ENCODE measurements at places on chromosomes 11 and 22.

GRCh38 chr11:128933481-128934178, 9.0 kb downstream of the TP53AIP1 start:
- DNase-seq: no peak

- no peak for DNase-seq
Measured at GRCh38 chr11:1504138-1504537, 17.6 kb upstream of the MOB2 start.

DNA sequence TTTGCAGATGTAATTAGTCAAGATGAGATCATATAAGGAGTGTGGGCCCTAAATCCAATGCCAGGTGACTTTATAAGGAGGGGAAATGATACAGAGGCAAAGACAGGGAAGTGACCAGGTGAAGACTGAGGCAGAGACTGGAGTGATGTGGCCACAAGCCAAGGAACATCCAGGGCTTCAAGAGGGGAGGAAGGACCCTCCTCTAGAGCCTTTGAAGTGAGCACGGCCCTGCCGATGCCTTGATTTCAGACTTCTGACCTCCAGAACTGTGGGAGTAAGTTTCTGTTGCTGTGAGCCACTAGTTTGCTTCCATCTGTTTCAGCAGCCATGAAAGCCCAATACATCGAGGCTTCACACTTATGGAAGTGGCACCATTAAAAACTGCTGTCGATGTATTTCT, 78.7 kb downstream of the SHANK2 start:
- DNase-seq: no peak

DNA sequence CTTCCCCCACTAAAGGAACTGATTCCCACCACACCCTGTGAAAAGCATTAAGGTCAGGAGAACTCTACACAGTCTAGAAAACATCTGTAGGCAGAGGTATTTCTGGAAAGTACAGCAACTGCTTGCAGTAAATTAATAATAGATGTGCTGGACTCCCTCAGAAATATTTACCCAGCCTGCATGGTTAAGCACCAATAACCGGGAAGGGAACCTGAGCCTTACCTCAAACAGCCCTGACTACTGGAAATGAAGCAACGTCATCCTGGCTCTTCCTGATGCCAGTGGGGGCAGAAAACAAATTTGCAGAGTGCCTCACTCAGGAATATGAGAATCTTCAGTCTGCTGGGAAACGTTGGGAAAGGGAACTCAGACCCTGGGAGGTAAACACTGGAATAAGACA, 318.1 kb downstream of the TENM4 start:
- no peak for DNase-seq

DNA sequence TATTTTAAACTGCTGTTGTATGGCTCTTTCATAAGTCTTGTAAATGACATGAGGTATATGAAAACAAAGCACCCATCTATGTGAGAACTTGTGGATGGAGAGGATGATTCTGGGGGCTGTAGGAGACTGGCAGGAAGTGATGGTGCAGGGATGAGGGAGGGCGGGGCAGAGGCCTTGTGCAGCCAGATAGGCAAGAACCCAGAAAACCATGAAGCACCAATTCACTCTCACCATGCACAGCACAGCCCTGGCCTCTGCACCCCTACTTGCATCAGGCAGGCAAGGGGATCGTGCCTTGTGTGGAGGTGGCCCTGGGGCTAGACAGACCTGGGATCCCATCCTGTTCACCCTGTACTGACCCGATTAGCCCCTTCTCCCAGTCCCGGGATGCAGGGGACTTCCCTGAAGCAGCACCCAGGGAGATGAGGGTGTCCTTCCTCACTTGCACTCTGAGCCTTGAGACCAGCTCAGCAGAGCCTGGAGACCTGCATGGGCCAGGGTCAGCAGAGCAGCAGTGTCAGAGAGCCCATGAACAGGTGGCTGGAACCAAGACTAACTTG, 85.5 kb downstream of the MORC2 start:
- no peak for DNase-seq

GRCh38 chr11:126696982-126697381, 303.6 kb downstream of the KIRREL3 start:
- DNase-seq: no peak

DNA sequence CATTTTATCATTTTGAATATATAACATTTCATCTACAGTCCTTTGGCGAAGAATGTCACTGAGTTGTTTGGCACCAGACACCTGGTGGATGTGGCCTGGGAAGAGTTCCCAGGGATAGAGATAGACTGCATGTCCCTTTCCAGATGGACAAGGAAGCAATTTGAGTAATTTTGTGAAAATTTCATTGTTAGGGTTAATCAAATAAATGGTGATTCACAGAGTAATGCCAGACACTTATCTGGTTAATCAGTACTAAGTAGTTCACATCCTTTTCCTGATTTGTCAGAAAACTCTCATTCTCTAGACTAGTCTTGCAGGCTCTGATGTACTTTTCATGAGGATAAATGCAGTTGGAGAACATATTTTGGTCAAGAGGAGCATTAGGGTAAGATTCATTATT, 41.6 kb downstream of the NAALAD2 start:
- no peak for DNase-seq

DNA sequence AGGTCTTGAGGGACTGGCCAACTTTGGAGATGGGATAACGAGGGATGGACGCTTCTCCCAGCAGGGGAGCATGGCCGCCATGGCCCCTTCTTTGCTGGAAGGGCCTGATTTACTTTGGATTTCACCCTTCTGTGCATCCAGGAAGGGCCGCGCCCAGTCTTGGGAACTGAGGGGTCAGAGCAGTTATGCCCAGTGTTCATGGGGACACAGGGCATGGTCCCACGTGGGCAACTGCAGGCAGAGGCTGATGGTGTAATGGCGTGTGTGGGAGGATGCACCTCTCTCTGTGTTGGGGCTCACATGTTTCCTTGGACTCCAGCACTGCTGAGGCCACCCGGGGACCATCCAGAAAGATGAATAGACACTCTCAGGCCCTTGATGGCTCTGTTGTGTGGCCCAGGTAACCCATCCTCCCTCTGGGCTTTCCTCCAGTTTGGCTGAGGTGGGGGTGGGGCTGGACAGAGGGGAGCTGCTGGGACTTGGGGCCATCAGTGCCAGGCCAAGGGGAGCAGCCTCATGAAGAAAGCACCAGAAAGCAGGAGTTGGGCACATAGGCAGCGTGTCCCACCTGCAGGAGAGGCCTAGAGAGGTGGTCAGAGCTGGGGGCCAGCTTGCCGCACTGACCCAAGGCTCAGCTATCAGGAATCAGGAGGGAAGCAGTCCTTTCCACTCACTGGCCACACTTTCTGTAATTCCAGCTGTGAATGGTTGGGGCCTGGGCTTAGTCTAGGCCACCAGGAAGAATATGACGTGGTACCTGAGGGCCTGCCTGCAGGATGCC, 1033.9 kb downstream of the TBC1D22A start:
- DNase-seq: no peak

DNA sequence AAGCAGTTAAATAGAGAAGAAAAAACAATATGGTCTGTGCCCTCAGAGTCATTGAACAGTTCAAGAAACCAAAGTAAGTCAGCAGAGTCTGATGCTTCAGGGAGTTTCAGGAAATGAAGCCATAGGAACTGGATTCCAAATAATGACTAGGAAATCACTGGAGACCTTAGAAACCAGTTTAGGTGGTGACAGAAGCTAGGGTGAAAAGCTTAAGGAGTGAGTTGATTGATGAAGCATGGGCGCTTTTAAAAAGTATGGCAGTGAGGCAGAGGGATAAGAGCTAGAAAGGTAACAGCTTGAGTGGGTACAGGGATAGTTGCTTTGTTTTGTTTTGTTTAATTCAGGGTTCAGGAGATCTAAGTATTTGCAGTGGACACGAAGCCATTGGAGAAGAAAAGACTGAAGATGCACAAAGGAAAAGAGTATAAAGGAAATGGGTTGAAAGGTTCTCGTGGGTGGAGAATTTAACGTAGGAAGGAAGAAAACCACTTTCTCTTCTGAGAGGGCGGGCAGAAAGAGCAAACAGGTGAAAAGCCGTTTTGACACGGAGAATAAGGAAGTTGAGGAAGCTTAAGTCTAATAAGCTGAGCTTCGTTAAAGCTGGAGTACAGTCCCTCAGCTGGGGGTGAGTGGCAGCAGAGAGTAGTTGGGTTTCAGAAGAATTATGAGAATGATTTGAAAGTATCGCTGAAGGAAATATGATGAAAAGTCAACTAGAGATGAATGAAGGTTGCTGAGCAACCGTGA, 14.8 kb downstream of the SGSM3 start:
- no peak for DNase-seq

DNA sequence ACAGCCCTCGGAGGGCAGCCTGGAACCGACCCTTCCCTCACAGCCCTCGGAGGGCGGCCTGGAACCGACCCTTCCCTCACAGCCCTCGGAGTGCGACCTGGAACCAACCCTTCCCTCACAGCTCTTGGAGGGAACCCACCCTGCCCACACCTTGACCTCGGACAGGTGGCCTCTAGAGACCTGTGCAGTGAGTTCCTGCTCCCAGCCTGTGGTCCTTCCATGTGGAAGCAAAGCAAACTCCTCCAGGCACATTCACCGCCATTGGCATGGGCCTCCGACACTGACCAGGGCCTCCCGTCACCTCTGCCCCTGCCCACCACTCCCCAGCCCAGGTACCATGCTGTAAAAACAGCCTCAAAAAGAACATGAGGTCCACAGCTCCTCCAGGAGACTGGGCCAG, 272.1 kb downstream of the BRD1 start:
- no peak for DNase-seq

DNA sequence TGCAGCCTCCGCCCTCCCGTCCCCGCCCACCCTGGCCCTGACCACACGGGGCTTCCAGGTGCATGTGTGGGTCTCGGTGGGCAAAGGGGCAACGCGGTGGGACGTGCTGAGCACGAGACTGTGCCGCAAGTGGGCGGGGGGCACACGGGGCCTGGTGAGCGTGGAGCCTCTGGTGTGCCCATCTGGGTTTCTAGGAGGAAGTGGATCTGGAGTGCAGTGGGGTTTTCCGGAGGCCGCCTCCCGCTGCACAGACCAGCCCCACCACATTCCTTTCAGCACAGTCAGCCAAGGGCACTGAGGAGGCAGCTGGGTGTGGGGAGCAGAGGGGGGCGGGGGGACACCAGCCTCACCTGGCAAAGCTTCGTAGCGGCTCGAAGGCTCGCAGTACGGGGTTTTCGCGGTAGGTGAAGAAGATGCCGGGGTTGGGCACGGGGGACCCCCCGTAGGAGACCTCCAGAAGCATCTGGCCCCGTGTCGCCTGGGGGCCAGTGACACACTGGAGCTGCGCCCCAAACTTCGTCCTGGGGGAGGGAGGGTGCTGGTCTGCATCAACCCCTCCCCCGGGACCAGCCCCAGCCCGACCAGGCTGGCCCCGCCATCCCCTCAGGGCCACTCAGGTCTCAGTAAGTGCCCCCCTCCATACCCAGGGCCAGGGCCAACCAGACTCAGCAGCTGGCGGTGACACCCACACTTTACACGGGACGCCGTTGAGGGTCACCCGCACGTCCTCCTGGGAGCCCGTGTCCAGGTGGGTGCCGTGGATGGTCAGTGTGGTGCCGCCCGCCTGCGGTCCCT, 12.4 kb upstream of the MAPK11 start:
- DNase-seq: no peak

- DNase-seq: no peak
Measured at GRCh38 chr11:106032861-106033260, 10.8 kb upstream of the MSANTD4 start.

DNA sequence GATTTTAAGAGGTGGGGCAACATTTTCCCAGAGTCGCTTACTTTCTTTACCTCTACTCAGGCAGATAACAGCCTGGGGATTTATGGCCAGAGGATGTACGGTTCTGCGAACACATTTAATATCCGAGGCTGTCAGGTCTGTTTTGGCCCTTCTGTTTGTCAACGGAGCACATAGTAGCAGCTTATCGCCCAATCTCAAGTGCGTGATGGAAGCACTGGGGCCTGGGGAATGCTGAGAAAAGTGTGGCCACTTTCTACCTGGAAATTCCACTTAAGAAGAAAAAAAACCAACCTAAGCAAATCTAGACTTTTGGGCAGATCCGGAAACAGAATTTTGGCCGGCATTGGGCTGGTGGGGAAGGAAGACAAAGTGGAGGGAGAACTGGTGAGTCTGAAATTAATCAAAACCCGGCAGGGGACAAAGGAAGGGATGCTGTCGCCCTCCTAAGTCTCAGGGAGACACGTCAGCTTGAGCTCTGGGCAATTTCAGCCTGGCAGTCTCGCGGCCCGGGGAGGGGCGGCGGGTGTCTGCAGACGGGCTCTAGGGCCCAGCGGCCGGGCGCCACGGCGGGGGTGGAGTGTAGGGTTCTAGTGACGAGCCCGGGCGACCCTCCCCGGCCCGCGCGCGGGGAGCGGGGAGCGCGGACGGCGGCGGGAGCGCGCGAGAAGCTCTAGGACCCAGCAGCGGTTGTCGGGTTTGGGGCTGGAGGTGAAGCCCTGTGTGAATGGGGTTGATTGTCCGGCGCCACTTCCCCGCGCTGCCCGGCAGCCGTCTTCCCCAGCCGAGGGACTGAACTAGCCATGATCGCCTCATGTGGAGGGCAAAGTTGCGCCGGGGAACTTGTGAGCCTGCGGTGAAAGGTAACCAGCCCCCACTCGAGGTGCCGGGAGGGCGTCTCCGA, at the start of gene AMOTL1:
Gene AMOTL1 (plus strand): TSS at position 656 of the 901 bp plus-strand sequence. CDS start 156 bp downstream, at position 812.
- peak; percentile 3 for DNase-seq

GRCh38 chr11:75380716-75381420, 18.4 kb upstream of the RPS3 start:
- no peak for DNase-seq

DNA sequence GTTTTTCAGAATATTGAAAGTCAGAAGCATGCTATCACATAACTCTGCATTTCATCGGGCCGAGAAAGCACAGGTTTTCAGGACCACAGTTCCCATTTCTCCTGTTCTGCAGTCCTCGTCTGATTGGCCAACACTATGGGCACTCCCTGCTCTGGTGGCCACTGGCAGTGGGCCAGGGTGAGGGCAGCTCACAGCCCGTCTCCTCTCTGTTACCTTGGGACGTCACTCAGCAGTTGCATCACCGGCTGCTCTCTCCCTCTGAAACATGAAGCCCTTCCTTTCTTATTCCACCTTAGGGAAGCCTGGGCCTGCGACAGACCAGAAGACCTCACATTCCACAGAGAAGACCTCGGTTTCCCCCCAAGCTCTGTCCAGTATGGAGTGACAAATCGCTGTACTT, 11.4 kb upstream of the MICAL3 start:
- no peak for DNase-seq

DNA sequence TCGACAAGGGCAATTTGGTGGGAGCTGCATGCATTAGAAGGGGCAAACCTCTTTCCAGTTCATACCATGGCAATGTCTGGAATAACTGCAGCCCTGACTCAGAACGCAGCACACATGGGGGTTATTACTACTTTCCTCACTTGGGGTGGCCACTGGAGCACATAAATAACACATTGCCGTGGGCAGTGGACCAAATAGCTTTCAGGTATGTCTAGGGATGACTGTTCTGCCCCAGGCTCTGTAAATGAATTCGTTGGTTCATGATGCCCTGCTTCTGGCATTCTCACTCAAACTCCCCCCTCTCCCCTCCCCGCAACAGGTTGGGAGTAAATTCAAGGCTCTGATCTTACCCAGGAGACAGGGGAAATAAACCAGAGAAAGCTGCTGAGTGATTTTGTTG, 238.0 kb upstream of the PLET1 start:
- no peak for DNase-seq

- no peak for DNase-seq
Measured at GRCh38 chr22:38864361-38865191, 7.4 kb downstream of the CBX6 start.

All from stimulated activated CD8-positive, alpha-beta memory T cell treated with anti-CD3 and anti-CD28 coated beads, Interleukin-2, amount 100 ng/mL, for 1 hour (primary cell).